Left cardiac atrium (tissue), 4 donors: ENCODE measurements at places on chromosomes 1 and 21. TPM values are rescaled to one million over a fixed set of nuclear protein-coding genes. Genes with fewer than 3 reads are reported as not detected.

Gene CHRNB2
- total RNA-seq = not detected

Gene B3GALNT2
- 19.9 TPM for total RNA-seq

Gene PLEKHO1
- 30.2 TPM for total RNA-seq

Gene C4BPA
- not detected for total RNA-seq

Gene EPS8L3
- total RNA-seq = not detected

Gene OR2L2
- not detected for total RNA-seq

Gene GCSAML
- 0.59 TPM for total RNA-seq

Gene OR14K1
- total RNA-seq = not detected

Gene LINGO4
- total RNA-seq = 0.29 TPM

Gene RAP1GAP
- 16.4 TPM for total RNA-seq

Gene TMPRSS15
- total RNA-seq = not detected

Gene USH2A
- 1.7 TPM for total RNA-seq

Gene TNFRSF8
- total RNA-seq = 2.2 TPM

Gene SLC30A1
- total RNA-seq = 13.9 TPM

Gene OR10J1
- total RNA-seq = not detected

Gene CFHR1
- total RNA-seq = 0.21 TPM

Gene FHAD1
- 0.47 TPM for total RNA-seq

Gene PLA2G5
- total RNA-seq = 84.9 TPM

Gene CYP4A22
- total RNA-seq = not detected

Gene CCDC28B
- total RNA-seq = 13.8 TPM

Gene LCE1F
- total RNA-seq = not detected

Gene NES
- 224 TPM for total RNA-seq

Gene TCHH
- 0.03 TPM for total RNA-seq
